ENCODE measurements at places on chromosomes 7 and 10.

DNA sequence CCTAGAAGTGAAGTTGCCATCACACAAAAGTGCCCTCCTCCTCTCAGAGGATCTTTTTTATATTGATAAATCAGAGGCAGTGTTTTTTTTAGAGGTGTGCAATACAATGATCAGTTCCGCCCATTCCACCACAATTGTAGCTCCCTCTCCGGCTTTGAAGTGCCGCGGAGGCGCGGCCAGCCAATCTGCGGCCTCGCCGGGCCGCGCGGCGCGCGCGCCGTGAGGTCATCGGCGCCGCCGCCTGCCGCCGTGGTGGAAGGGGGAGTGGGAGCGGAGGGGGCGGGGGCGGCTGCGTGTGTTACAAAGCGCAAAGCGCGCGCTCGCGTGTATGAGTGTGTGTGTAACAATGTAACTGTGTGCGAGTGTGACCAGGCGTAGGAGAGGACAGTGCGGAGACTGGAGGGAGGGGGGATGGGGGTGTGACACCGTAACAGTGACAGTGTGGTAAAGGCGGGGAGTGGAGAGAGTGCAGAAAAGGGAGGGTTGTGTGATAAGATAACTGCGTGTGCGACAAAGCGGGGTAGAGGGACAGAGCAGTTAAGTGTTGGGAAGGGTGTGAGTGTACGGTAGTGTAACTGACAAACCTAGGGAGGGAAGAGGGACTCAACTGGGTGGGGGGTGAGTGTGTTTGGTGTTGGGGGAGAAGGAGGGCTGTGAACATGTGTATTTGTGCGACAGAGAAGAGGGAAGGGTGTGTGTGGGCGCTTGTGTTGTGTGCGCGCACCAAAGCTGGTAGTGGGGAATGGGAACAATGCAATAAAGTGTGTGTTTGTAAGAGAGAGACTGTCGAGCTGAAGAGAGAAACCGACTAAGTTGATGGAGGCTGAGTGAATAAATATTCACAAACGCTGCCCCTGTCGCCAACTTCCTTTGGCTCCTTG is at the start of gene SP8:
TSS of gene SP8 (minus strand) at position 108 of the 881 bp plus-strand sequence. CDS start at position 20, 88 bp downstream.
- peak; percentile 83 for DNase-seq

DNA sequence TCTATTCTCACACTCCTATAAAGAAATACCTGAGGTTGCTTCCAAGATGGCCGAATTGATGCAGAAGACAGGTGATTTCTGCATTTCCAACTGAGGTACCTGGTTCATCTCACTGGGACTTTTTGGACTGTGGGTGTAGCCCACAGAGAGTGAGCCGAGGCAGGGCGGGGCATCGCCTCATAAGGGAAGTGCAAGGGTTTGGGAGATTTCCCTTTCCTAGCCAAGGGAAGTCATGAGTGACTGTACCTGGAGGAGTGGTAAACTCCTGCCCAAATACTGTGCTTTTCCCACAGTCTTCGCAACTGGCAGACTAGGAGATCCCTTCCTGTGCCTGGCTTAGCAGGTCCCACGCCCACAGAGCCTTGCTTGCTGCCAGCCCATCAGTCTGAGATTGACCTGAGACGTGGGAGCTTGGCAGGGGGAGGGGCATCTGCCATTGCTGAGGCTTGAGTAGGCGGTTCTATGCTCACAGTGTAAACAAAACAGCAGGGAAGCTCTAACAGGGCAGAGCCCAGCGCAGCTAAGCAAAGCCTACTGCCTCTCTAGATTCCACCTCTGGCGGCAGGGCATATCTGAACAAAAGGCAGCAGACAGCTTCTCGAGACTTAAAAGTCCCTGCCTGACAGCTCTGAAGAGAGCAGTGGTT is 152.2 kb downstream of the ARL4A start:
- peak; percentile 45 for DNase-seq

DNA sequence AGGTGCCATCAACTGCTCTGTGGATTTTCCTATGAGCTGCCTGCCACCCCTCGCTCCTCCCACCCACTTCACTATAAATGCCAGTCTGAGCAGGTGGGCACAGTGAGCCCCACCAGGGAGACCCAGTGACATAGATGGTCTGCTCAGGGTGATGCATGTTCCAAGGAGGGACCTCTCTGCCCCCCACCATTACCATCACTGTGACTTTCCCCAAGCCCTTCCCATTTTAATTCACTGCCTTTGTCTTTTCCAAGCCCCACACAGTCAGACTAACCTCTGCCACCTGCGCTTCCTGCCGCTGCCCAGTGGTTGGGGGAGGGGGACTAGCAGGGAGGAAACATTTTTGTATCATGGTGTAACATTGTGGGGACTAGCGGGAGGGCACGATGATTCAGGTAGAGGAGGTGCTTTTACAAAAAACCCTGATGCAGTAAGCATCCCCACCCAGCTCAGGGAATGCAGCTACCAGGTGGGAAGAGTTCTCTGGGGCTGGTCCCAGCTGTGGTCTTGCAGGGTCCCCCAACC is 24.6 kb downstream of the PRSS2 start:
- DNase-seq, result no peak

- DNase-seq, result no peak
These were observed 35.4 kb downstream of the CPED1 start for GRCh38 chr7:121023683-121024511.

DNA sequence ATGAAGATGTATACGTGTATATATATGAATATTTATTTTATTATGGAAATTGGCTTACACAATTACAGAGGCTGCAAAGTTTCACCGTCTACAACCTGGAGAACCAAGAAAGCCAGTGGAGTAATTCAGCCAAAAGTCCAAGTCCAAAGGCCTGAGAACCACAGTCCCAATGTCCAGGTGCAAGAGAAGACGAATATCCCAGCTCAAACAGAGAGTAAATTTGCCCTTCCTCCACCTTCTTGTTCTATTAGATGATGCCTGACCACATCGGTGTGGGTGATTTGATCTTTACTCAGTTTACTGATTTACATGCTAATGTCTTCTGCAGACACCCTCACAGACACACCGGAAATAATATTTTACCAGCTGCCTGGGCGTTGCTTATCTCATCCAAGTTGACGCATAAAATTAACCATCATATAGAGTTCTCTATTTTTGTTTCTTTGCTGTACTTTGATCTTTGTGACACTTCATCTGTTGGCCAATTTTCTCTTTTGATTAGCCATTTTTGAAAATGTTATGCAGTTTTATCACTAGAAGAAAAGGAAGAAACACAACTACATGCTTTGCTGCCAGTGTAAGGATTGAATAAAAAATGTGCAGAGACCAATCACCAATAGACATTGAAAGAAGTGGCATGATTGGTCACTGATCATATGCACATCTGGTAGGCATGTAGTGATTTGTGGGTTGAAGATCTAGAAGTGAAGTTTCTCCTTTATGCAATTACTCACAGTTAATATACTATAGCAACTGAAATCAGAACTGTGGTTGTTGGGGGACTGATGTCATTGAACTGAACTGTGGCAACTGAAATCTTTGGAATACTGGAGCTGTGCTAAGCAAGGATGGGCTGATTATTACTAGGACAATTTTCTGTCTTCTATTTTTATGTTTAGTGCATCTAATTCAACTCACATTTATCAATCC is 68.5 kb downstream of the EPDR1 start:
- no peak for DNase-seq

DNA sequence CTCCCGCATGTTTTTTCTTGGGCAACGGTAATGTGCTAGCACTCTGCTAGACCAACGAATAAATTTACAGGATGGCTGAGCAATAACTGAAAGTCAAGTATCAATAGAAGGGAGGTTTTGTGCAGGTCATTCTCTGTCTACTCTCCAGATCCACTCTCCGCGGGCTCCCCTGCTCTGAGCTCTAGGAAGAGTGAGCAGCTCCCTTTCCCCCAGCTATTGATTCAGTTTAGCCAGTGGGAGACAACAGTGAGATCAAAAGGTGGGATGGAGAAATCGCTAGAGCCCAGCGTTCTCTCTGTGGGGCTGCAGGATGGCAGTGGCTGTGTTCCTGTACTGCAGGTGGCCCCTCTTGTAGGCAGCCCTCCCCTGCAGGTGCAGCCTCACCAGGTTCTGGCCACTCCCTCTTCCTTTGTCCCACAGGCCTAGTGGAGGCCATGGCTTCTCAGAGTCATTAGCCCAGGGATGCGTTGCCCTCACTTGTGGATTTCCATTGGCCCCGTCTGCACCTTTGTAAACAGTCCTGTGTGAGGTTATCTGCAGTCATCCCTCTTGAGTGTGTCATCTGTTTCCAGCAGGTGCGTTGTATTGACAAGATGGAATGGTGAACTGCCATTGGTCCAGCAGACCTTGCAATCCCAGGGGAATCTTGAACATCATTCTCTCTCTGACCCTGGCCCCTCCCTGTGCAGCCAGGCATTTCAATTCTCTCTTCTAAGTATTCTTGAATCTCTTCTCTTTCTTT is 11.1 kb downstream of the MSRB2 start:
- DNase-seq, result no peak

DNA sequence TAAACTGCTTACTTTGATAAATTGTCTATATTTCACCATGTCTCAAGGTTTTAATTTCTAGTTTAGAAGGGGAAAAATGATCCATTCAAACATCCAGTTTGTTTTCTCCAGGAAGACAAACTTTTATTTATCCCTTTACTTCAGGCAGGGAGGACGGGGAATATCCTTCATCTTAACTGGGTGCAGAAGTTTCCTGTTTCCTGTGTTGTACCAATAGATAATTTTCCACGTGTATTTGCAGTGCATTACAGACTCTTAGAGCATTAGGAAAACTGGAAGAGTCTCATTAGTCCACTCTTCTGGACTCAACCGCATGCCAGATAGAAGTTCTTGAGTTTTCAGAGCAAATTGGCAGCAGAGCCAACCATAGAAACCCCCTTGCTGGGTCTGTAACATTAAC is 39.4 kb upstream of the PIP4K2A start:
- DNase-seq, result no peak

- DNase-seq, result no peak
These were observed 9.3 kb downstream of the YKT6 start for GRCh38 chr7:44210107-44210506.

DNA sequence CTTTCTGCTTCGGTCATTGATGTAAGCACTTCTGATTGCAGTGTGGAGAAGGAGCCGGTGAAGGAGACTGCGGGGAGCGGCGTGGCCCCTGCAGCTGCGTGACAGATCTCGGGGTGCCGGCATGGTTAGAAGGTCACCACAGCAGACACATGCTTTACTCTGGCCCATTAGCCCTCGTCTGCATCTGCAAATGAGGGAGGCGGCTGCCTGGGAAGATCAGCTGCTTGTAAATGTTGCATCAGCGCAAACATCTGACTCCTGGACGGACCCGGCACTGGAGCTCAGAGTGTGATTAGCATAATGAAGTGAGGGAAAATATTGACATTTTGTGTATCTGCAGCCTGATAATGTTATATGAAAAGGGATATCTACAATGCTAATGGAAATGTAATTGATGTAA is 30.5 kb upstream of the MNX1 start:
- no peak for DNase-seq

- DNase-seq, result no peak
These were observed 459.1 kb downstream of the PTPRN2 start for GRCh38 chr7:158128572-158128971.

GRCh38 chr10:89121764-89122020 is 85.4 kb downstream of the CH25H start:
- DNase-seq, result no peak

GRCh38 chr10:51348622-51349021 is 274.3 kb downstream of the PRKG1 start:
- DNase-seq, result no peak

- DNase-seq, result no peak
These were observed 17.4 kb downstream of the KPNA7 start for GRCh38 chr7:99190359-99191009.

DNA sequence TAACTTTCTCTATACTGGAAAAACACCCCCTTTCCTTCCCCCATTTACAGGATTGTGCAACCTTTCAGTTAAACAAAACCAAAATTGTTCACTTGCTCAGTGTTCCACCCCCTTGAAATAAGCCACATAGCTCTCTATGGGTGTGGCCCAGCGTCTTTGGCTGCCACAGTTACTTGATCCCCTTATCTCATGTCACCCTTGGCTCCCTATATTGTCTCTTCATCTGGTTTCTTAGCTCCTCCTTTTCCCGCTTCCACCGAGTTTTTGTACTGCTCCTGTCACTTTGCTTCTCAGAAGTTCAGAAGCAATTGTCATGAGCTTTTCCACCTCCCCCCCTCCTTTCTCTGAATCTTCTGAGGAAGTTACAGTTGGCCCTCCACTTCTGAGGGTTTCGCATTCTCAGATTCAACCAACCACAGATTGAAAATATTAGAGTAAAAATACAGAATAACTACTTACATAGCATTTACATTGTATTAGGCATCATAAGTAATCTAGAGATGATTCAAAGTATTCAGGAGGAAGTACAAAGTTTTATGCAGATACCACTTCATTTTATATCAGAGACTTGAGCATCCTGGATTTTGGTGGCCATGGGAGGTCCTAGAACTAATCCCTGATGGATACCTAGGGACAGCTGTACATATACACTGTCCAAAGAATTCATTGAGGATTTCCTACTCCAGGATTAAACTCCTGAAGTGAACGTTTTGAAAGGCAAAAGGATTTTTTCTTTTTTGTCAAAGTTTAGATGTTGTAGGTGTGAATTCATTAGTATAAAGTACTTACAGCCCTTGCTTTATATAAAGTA is 60.4 kb downstream of the ADD3 start:
- no peak for DNase-seq

- no peak for DNase-seq
These were observed 574.3 kb downstream of the TCERG1L start for GRCh38 chr10:130737186-130737585.

- no peak for DNase-seq
These were observed 3.4 kb downstream of the LRRC27 start for GRCh38 chr10:132335189-132336063.

DNA sequence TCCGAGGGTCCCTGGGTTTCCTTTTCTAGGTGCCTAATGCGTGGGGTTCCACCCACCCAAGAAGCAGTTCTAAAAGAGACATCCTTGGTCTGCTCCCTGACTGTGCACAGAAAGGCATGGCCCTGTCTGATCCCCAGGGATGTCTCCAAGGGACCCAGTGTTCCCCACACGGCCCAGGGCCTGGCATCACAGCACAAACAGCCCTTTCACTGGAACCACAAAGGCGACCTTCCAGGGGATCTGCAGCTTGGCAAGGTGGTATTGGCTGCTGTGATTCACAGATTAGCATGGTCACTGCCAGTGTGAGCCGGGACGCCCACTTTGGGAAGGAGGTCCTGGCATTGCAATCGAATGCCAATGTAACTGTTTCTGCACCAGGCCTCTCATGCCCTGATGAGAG is 6.4 kb downstream of the KCNMA1 start:
- DNase-seq, result no peak

- no peak for DNase-seq
These were observed 39.1 kb upstream of the HSPA12A start for GRCh38 chr10:116781370-116781884.

DNA sequence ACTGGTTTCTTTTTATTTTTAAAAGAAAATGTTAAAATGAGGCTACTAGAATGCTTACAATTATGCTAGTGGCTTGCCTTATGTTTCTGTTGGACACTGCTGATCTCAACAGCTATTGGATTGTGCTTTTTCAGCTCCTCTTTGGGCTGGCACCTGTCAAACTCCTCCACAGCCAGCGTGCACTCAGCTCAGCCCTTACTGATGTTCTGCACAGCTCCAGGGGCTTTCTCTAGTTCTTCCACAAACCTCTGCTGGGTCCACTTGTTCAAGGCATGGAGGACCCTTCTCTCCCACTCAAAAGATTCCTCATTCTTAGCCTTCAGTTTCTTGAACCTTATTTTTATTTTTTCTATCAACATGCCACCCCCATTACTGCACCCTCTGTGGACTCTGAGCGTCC is 96.0 kb downstream of the VIPR2 start:
- no peak for DNase-seq

GRCh38 chr10:16947069-16947468 is 129.8 kb upstream of the RSU1 start:
- DNase-seq, result no peak

- no peak for DNase-seq
These were observed 108.5 kb upstream of the ANLN start for GRCh38 chr7:36280840-36281812.

- no peak for DNase-seq
These were observed 5.7 kb downstream of the DEPP1 start for GRCh38 chr10:44972874-44973306.

Data from retina (tissue), 1 donor.